OCI-LY7 (cell line): ENCODE measurements at places on chromosomes 5 and 9.

DNA sequence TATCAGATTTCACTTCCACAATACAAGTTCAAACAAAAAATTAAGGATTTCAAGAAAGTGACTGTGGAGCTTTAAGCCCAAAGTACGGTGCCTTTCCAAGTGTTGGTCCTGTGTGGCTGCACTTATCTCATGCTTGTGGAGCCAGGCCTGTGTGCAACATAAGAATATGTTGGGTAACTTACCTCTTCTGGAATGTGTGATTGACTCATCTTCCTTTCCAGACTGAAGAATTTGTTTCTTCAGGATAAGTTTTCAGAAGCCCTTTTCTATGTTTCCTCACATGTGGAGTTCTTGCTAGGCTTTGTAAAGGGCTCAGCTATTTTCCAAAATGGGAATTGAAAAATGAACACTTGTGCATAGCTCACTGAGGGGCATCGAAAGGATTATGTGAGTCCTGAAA, 485.1 kb upstream of the PAPPA start:
- no peak for DNase-seq

DNA sequence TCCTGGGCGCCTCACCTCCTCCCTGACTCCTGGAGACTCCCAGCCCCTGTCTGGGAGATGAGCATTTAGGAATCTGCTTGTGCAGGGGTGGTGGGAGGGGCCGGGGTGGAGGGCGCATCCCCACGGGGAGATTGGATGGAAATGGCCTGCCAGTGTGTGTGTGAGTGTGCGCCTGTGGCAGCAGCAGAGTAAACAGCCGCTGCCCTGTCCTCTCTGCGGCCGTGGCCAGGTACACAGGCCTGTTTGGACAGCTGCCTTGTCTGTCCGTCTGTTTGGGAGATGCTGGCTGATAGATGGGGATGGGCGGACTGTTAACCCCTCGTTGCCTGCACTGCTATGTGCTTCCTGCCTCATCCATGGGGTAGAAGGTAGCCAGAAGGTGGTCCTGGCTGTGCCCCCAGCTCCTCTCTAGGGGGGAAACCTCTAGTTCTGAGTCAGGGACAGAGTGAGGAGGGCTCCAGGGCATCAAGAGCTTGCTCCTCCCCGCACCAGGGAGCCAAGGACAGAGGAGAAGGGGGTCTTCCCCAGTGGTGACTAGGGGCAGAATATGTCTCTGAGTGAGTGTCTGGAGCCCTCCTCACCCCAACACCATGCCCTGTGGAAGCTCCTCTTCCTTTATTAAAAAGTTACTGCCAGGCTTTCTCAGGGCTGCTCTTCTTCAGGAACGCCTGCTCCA, 60.1 kb downstream of the LMX1B start:
- DNase-seq, result no peak

- DNase-seq, result no peak
Observed at GRCh38 chr9:37554318-37554717, 21.9 kb downstream of the FBXO10 start.

DNA sequence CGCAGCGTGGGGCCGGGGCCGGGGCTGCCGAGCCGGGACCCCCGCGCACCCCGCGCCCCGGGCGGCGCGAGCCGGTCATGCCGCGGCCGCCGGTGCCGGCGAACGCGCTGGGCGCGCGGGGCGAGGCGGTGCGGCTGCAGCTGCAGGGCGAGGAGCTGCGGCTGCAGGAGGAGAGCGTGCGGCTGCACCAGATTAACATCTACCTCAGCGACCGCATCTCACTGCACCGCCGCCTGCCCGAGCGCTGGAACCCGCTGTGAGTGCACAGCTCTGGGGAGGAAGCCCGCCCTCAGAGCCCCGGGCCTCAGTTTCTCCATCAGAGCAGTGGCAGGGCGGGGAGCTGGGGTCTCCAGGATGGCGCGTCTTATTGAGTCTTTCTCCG, 335 bp downstream of the GALNT12 start:
- peak; percentile 33 for DNase-seq

- no peak for DNase-seq
Observed at GRCh38 chr5:148653836-148654781, at the start of gene HTR4. Gene HTR4 (minus strand): TSS chr5:148654527. CDS start chr5:148637014, 17,513 bp downstream.

GRCh38 chr5:132008163-132008473, 3.3 kb downstream of the ACSL6 start:
- DNase-seq, result no peak

DNA sequence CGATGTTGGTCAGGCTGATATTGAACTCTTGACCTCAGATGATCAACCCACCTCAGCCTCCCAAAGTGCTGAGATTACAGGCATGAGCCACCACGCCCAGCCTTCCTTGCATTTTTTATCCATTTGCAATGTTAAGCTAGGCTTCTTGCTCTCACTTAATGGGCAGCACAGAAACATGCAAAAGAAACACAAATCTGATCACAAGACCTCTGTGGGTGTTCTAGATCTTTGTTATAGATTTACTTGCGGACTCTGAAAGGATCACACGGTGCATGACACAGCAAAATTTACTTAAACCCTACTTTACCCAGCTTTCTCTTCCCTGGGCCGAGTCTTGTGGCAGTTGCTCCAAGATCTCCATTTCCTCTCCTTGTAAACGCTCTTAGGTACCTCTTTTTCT, 71.3 kb downstream of the PSAT1 start:
- no peak for DNase-seq

GRCh38 chr5:173726846-173727557, 110.6 kb upstream of the BOD1 start:
- no peak for DNase-seq

GRCh38 chr5:166338801-166339200, 1952.6 kb upstream of the WWC1 start:
- no peak for DNase-seq

- DNase-seq, result no peak
Observed at GRCh38 chr9:112894041-112894440, 3.4 kb upstream of the SLC46A2 start.

GRCh38 chr9:17631396-17631795, 52.5 kb downstream of the SH3GL2 start:
- no peak for DNase-seq

DNA sequence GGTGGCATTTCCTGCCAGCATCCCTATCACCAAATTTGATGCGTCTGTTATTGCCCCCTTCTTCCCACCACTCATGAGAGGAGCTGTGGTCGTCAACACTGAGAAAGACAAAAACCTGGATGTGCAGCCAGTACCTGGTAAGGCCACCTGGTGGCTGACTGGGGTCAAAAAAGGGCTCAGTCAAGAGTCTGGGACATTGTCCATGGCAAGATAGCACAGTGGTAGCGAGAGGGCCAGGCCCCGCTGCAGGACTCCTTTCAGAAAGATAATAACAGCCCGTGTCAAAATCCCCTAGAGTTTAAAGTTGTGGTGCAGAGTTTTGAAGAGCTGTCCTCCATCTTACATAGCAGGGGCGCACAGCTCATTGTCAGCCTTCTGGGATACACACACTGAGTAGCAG, 40.8 kb downstream of the CSF1R start:
- DNase-seq, result no peak

- DNase-seq, result no peak
Observed at GRCh38 chr5:178098685-178099084, 14.6 kb upstream of the N4BP3 start.

GRCh38 chr5:143749581-143750205, 62.3 kb upstream of the HMHB1 start:
- DNase-seq, result no peak

DNA sequence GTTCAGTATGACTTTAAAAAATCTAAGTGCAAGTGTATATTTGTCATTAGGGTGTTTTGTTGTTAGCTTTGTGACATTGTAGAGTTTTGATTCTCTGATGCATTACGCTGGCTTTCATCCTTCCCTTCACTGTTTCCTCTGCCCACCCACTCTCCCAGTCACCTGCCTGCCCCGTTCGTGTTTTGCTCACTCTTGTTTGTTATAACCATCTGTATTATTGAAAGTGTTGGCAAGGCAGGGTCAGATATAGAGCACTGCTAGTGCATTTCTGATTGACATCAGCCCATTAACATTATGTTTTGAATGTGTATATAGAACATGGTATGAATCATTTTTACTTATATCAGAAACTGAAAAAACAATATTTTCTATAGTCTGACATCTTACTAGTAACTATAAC, 27.3 kb downstream of the SCGB3A1 start:
- DNase-seq, result no peak
